ENCODE measurements at places on chromosomes 7 and 10. TPM values are rescaled to one million over a fixed set of nuclear protein-coding genes. Genes with fewer than 3 reads are reported as not detected.
A peak's percentile ranks its signal among the peaks of the same experiment; 100 is the strongest.

DNA sequence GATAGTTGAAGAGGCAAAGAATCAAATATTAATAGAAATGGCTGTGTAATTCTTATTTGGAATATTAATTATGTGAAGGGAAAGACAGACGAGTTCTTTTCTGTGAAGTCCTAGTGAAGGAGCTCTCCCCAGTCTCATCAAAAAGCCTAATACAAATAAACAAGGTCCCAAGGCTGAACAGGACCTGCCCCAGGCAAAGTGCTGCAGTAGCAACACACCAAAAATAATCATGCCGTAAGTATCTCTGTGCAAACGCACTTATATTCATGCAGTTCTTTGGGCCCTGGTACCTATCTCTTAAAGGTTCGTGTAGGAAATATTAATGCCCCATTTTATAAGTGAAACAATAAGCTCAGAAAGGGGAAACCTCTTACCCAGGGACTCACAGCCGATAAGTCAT, 12.2 kb upstream of the CHST15 start:
- no peak for DNase-seq

GRCh38 chr10:6036861-6037321, 25.3 kb downstream of the IL2RA start:
- DNase-seq: no peak

DNA sequence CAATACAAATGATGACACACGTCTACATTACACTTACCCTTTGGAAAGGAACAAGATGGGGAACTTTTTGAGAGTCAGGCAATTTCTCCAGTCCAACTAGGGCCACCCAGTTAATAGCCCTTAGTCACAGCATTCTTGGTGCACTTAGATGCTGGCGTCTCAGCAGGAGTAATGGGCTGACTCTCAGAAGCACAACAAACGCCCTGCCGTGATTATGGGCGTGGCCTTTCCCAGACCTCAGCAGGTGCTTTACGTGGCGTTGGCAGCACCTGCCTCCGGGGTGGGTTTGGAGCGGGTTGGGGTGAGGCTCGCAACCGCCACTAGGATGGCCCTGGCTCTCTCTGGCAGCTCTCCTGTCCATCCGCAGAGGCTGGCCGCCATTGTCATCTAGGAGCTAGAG, 147.6 kb upstream of the SHH start:
- no peak for DNase-seq

DNA sequence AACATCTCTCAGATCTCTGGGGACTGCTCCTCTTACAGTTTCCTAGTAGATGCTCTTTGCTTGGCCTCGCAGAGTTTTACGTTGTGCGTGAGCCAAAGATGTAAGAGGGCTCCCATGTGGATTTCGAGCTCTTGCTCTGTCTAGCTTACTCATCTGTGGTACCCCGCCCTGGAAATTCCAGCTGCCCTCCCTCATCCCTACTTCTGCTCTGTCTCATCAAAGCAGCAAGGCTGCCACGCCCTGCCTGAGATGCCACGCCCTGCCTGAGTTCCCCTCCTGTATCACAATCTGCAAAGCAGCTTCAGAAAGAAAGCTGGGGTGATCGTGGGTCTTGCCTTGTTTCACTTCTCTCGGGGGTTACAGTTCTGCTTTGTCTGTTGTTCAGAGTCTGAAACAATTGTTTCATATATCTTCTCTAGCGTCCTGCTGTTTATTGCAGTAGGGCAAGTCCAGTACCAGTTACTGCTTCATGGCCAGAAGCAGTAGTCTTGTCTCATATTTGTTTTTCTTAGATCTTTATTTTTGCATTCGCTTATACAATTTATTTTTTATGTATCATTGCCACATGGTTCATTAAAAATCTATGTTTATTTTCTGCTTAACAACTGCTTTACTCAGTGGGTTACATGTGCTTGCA, 36.1 kb upstream of the CCNY start:
- DNase-seq: no peak

GRCh38 chr7:132402751-132403245, 173.5 kb downstream of the PLXNA4 start:
- DNase-seq: peak; percentile 44

Gene PTPRN2
- 52.2 TPM for total RNA-seq

Gene TMEM140
- total RNA-seq: 0.41 TPM

Gene REEP3
- total RNA-seq: 17.9 TPM
